ENCODE measurements at places on chromosomes 1 and 21.

GRCh38 chr1:226738995-226739695 lies at the start of gene ITPKB:
TSS of gene ITPKB (minus strand) at chr1:226739282. CDS start at chr1:226737458, 1,824 bp downstream.
- peak; percentile 74 for DNase-seq

DNA sequence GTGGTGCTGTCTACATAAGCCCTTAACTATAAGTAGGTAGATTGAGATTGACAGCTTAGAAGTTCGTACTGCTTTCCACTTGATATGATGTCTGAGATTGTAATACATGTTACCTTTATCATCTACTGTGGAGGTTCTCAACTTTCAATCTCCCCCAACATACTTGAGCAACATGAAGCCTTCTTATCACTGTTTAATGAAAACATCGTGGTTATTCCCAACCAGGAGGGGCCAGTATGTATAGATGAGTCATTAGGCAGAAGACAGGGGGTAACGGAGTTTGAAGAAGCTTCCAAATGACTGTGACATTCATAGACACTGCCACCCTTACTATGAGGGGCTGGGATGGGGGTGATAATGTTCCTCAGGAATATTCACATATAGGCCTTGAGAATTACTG lies 36.0 kb downstream of the CENPF start:
- DNase-seq = no peak

GRCh38 chr1:152869808-152870419 lies 8.2 kb upstream of the SMCP start:
- DNase-seq = peak; percentile 76

GRCh38 chr1:25744140-25744581 lies 55.8 kb upstream of the SELENON start:
- DNase-seq = no peak

GRCh38 chr1:30982937-30983336 lies 74.4 kb upstream of the SDC3 start:
- no peak for DNase-seq

DNA sequence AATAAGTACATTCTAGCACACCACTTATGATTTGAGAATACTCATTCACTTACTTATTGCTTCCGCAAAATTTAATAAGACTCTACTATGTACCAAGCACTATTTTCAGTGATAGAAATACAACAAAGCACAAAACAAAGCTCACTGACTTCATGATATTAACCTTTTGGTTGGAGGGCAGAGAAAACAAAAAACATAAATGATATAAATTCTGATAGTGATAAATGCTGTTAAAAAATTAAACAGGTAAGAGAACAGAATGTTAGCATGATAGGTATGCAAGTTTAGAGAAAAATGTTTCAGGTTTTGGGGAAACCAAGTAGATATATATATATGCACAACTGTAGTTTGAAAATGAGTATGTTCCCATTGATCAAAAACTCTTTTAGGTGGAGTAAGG lies 1.2 kb downstream of the LRRC40 start:
- no peak for DNase-seq

DNA sequence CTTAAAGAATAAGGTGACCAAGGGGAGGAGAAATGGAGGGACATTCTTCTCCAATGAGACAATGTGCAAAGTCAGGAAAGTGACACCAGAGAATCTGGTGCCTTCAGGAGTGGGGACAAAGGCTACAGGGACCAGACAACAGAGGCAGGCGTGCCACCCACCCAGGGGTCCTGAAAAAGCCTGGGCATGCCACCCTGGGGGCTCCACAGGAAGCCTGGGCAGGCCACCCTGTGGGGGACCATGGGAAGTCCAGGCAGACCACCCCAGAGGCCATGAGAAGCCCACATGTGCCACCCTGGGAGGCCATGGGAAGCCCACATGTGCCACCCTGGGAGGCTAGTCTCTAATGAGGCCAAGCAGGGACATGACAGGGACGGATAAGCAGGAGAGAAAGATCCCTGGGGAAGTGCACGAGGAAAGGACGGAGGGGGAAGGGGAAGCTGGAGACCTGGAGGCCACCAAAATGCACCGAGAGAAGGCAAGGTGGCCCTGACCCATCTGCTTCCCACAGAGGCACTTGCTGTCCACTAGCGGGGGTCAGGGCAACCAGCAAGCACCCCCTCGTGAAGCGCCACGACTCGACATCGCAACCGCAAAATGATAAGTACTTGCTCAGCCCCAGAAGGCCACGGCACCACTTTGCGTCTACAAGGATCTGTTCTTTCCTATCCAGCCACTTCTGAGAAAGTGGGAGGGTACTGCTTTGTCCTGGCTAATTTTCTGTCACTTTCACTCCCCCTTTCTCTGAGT lies 7.2 kb upstream of the PDE9A start:
- no peak for DNase-seq

DNA sequence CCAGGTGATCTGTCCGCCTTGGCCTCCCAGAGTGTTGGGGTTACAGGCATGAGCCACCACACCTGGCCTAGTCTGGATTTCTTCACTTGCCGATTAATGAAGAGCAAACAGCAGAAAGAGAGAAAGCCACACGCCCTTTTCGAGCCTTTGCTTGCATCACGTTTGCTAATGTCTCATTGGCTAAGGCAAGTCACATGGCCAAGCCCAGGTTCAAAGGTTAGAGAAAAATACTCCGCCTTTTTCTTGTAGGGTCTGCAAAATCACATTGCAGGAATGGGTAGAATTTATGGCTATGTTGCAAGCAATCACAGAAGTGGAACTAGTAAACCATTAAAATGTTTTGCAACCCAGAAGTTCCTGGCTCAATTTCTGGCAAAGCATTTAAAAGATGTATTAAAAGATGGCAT lies 26.8 kb upstream of the BACH1 start:
- DNase-seq = no peak

- DNase-seq = no peak
Measured at GRCh38 chr1:18602533-18603211, 28.0 kb upstream of the PAX7 start.

DNA sequence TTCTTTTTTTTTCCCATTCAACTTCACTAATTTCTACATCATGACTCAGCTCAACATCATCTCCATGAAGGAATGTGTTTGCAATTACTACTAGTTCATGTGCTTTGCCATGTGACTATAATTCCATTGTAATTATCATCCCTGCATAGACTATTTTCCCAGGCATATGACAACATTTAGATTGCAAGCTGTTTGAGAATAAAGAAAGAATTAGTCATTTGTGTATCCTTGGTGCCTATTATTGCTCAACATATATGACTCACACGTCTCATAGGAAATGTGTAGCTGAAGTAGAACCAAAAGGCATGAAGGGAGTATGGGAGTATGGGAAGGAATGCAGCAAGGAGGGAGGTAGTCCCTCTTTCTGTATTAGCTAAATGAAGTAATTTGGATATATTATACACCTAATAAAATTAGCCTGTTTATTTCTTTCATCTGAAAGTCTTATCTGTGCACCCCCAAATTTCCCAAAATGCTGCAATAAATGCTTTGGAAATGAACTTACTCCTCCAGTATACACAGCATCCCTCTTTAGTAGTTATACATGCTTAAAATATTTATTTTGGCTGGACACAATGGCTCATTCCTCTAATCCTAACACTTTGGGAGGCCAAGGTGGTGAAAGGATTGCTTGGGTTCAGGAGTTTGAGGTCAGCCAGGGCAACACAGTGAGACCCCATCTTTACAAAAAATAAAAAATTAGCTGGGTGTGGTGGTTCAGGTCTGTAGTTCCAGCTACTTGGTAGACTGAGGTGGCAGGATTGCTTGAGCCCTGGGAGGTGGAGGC lies 316.9 kb upstream of the ADGRL4 start:
- no peak for DNase-seq

- DNase-seq = no peak
Measured at GRCh38 chr1:191669629-191670028, 488.6 kb upstream of the RGS18 start.

- DNase-seq = no peak
Measured at GRCh38 chr1:8252266-8252951, 65.5 kb upstream of the SLC45A1 start.

DNA sequence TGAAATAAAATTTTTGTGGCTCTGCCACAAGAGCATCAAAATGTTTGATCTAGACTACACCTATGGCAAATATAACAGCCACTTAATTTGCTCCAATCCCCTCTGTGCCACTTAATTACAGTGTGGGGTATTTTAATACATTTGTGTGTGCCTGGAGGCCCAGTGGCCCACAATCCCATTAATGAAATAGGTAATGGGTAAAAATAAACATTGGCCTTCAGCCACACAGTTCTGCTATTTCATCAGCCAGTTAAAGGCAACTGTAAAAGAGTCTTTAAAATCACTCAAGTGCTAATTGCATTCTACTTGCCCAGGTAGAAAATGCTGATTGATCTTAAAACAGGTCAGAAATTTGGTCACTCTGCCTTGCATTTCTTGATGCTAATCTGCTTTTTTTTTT lies 151.6 kb upstream of the UBE2U start:
- DNase-seq = no peak

DNA sequence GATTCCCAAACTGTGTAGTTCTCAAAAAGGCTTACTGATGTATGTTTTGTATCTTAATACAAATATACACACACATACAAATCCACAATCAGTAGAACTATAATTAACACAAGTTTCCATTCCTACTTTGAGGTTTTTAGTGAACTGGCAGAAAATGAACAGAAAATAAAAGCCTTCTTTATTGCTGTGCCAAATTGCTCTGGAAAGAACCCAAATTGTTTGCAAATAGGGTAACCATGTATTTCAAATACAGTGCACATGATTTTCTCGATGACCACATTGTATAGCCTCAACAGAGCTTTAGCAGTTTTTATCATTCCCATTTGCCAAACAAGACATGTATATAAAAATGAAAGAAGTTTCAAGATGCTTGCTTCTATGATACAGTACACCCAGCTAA lies 173.3 kb downstream of the COL24A1 start:
- DNase-seq = no peak

DNA sequence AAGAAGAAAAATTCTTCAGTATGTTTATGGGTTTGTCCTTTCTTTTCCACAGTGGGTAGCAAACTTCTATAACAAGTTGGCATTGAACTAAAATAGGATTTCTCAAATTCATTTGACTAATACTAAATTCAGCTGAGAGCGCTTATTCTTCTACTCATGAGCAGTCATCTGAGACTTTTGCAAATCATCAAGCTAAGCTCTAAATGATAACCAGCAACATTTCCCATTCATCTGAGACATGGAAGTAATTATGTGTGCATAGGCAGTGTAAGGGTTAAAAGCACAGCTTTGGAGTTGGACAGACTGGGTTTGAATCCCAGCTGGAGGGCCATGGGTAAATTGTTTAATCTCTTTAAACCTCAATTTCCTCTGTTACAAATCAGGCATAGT lies 18.3 kb upstream of the CNR2 start:
- no peak for DNase-seq

DNA sequence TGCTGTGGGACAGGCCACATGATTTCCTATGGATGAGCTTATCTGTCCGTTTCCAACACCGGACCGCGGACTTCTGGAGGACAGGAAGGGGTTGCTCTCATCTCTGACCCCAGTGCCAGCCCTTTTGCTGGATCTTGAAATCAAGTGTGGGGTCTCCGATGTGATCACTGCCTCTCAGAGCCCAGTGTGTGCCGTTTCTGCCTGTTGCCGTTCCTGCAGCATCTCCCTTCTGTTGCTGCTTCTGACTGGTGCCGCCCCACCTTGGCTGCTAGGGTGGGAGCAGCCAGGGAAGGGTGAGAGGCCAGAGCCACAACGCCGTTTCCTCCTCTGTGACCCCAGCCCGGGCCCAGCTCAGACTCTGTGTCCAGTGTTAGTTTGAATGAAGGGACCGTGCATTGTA lies 67.3 kb upstream of the WNT4 start:
- DNase-seq = no peak

- peak; percentile 47 for DNase-seq
Measured at GRCh38 chr21:38277501-38278131, 20.8 kb downstream of the KCNJ15 start.

DNA sequence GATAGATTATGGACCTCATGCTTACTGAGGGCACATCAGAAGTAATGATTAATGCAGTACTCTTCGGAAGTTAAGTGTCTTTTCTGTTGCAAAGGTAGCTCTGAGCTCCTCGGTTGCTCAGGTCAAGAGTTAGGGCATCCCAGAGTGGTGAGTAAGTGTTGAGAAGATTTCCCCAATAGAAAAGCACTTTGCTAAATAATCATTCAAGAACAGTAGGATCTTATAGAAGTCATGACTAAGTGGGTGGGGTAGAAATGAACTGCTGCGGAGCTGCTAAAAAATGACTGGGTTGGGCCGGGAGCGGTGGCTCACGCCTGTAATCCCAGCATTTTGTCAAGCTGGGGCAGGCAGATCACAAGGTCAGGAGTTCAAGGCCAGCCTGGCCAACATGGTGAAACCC lies 648.6 kb upstream of the CAMK1G start:
- no peak for DNase-seq

DNA sequence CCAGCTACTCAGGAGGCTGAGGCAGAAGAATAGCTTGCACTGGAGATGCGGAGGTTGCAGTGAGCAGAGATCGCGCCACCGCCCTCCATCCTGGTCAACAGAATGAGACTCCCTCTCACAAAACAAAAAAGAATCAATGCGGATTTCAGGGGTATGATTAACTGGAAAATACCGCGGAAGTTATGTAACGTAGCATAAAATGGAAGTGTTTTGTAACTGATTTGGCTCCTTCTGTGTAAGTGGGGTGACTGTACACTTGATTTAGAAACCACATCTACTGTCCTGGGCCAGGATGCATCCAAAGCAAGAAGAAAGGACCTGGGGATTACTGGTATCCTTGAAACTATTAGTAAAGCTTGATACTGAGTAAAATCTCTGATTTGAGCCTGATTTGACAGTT lies 3.1 kb upstream of the VAMP4 start:
- DNase-seq = no peak

DNA sequence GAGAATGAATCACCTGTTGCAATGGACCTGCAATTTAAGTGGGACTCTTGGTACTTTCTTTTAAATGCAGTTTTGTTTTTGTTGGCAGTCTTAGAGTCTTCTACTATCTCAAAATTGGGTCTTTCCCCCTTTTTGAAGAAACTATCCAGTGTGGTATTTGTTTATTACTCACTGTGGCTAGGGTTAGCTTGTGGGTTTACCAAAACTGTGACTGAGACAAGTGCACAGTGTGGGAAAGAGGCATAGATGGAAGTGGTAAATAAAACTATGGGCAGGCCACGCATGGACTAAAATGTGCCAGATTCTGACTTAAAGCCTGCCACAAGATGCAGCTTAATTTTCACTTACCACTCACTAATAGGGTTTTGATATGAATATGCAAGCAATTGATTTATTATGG lies 1441.7 kb downstream of the PLA2G4A start:
- no peak for DNase-seq

Data from activated CD4-positive, alpha-beta T cell treated with anti-CD3 and anti-CD28 coated beads, Interleukin-2, Interleukin-6, amounts not matched to agents 100 ng/mL and 50 ng/mL, durations not matched to agents 16 hours and 8 hours (primary cell).